ENCODE measurements at places on chromosomes 3 and 15. TPM values are rescaled to one million over a fixed set of nuclear protein-coding genes. Genes with fewer than 3 reads are reported as not detected.

DNA sequence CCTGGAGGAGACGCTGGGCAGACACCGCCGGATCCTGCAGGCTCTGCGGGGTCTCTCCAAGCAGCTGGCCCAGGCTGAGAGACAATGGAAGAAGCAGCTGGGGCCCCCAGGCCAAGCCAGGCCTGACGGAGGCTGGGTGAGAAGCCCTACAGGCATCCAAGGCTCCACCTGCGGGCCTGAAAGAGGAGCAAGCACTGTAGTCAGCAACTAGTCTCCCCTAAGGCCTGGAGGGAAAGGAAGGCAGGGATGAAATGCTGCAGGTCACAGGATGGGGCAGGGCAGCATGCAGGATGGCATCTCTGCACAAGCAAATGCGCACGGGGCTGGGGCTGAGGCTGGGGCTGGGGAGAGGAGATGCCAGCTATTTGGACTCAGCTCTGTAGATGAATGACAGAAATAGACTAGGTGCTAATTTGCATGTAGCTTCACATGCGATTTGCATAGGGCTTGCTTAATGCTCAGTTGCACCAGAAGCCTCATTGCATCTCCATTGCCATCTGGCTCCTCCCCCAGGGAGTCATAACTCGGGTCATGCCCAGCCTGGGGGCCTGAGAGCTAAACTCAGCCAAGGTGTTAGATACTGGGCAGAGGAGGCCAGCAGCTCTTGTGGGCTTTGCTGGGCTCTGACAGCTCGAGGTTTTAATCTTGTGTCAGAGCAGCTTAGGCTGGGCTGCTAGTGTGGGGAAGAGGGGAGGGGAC, 5.2 kb upstream of the CPLX3 start:
- peaks cover 28% of the 10 kb centered on the region for H3K4me1 ChIP-seq
- no peaks in the 10 kb centered on the region for H3K27me3 ChIP-seq
- DNase-seq = no peak
- H3K36me3 ChIP-seq = no peaks in the 10 kb centered on the region
- no peak overlapping the region for H3K4me3 ChIP-seq

- no peaks in the 10 kb centered on the region for H3K4me1 ChIP-seq
- no peak overlapping the region for H3K4me3 ChIP-seq
- H3K36me3 ChIP-seq = no peaks in the 10 kb centered on the region
These were observed 429.2 kb downstream of the CADM2 start for GRCh38 chr3:85387913-85388505.

GRCh38 chr3:119147494-119147893, 1.5 kb downstream of the TEX55 start:
- DNase-seq = no peak
- H3K27me3 ChIP-seq = no peaks in the 10 kb centered on the region
- no peaks in the 10 kb centered on the region for H3K36me3 ChIP-seq

- H3K27ac ChIP-seq = peak overlapping the region; percentile 41
- H3K4me3 ChIP-seq = no peak overlapping the region
These were observed 73.6 kb downstream of the TM4SF4 start for GRCh38 chr3:149547954-149548668.

GRCh38 chr3:105773291-105773690, 95.5 kb downstream of the CBLB start:
- no peaks in the 10 kb centered on the region for H3K27me3 ChIP-seq
- H3K4me1 ChIP-seq = no peaks in the 10 kb centered on the region
- no peak overlapping the region for H3K4me3 ChIP-seq

GRCh38 chr3:141941093-141941492, 64.7 kb downstream of the ATP1B3 start:
- peak; percentile 78 for DNase-seq
- H3K36me3 ChIP-seq = no peaks in the 10 kb centered on the region
- H3K4me1 ChIP-seq = peaks cover 42% of the 10 kb centered on the region
- no peaks in the 10 kb centered on the region for H3K27me3 ChIP-seq

- H3K4me3 ChIP-seq = no peak overlapping the region
- no peaks in the 10 kb centered on the region for H3K4me1 ChIP-seq
- DNase-seq = no peak
- no peaks in the 10 kb centered on the region for H3K27me3 ChIP-seq
- H3K36me3 ChIP-seq = 0 out of 2 replicates have a peak, but pooled peaks cover 3% of the 10 kb centered on the region
These were observed 18.7 kb downstream of the SLC33A1 start for GRCh38 chr3:155835341-155836071.

DNA sequence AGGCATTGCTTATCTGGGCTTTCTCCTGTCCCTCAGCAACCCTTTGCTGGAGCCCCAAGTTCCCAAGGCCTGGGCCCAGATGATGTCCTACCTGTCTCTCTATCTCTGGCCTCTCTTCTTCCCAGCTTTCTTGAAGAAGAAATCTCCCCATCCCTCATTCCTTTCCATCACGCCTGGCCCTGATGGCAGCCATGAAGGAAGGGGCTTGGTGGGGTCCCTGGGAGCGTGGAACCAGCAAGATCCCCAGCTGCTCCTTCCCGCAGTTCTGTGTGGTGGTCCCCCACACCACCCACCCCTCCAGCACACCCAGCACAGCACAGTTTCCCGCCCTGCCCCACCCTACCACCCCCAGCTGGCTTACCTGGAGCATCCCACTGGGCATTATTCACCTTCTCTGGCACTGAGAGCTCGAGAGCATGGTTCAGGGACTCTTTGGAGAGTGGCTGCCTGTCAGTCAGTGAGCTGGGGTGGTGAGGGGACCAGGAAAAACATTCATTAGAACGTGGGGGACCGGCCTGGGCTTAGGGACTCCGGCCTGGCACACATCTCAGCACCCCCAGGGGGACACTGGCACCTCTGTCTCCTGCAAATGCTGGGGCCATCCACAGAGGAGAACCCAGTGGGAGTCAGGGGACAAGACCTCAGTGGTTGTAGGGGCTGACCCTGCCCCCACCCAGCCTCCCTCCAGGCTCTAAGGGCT, 26.6 kb downstream of the ACSBG1 start:
- H3K4me1 ChIP-seq = peaks cover 68% of the 10 kb centered on the region
- H3K27me3 ChIP-seq = no peaks in the 10 kb centered on the region
- no peak overlapping the region for H3K27ac ChIP-seq
- no peak overlapping the region for H3K4me3 ChIP-seq
- no peaks in the 10 kb centered on the region for H3K36me3 ChIP-seq
- DNase-seq = no peak

GRCh38 chr15:85047271-85047948, 65.8 kb downstream of the PDE8A start:
- peak overlapping the region; percentile 85 for H3K27ac ChIP-seq
- no peaks in the 10 kb centered on the region for H3K27me3 ChIP-seq
- peak; percentile 37 for DNase-seq
- H3K36me3 ChIP-seq = peaks cover 3% of the 10 kb centered on the region

DNA sequence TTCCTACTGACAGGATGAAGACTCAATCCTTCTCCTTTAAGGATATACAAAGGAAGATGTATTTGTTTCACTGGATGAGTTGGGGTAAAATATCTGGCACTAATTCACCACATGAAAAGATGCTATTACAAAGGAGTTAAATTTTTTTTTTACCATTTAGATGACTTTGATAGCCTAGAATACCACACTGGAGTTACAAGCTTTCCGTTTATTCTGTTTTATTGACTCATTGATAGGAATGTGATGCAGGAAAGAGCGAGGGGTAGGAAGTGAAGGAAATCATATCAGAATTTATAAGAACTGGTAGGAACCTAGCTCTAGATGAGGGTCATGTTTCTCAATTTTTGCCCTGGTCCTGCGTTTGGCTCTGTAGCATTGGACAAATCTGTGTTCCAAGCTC, 427.2 kb downstream of the GRM7 start:
- H3K4me3 ChIP-seq = no peak overlapping the region
- H3K27me3 ChIP-seq = no peaks in the 10 kb centered on the region
- no peaks in the 10 kb centered on the region for H3K4me1 ChIP-seq
- DNase-seq = no peak
- H3K36me3 ChIP-seq = no peaks in the 10 kb centered on the region
- no peak overlapping the region for H3K27ac ChIP-seq

DNA sequence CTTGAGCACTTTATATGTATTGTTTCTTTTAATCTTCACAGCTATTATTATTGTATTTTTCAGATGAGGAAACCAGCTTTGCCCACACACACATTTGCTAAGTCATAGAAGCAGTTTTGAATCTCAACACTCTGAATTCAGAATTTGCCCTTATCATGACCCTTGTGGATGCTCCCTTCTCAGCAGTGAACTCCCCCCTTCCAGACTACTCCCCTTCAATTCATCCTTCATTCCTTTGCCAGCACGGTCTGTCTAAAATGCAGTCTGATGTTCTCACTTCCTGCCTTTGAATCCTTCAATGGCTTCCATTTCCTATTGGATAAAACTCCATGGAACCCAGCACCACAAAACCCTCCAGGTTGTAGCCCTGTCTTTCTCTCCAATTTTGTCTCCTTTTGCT, 52.5 kb upstream of the TSC22D2 start:
- H3K36me3 ChIP-seq = no peaks in the 10 kb centered on the region
- DNase-seq = no peak
- H3K4me1 ChIP-seq = peaks cover 8% of the 10 kb centered on the region
- no peak overlapping the region for H3K27ac ChIP-seq
- no peak overlapping the region for H3K4me3 ChIP-seq

DNA sequence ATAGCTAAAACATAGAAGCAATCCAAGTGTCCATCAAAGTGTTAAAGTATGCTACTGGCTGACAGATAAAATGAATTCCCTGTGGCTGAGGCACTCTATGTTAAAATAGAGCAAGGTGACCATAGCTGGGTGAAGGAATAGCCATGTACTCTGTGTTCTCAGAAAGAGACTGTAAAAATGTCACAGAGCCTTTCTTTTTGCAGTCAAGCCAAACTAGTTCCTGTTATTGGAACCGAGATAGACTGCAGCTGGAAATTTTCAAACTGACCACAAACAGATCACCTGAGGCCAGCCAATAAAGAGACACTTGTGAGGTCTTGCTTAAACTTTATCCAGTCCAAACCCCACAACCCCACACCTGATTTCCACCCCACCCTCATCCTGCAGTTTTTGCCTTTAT, 422.8 kb upstream of the NAALADL2 start:
- no peaks in the 10 kb centered on the region for H3K27me3 ChIP-seq
- H3K27ac ChIP-seq = no peak overlapping the region
- H3K4me3 ChIP-seq = no peak overlapping the region
- DNase-seq = no peak

DNA sequence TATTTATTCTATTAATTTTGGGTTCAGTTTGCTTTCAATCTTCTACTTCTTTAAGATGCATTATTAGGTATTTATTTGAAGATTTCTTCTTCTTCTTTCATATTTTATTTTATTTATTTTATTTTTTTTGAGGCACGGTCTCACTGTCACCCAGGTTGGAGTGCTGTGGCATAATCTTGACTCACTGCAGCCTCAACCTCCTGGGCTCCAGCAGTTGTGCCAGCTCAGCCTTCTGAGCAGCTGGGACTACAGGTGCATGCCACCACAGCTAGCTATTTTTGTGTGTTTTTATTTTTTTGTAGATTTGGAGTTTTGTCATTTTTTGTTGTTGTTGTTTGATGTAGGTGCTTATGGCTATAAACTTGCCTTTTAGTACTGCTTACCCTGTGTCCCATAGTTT, 543.2 kb upstream of the SGO1 start:
- H3K27ac ChIP-seq = no peak overlapping the region
- no peaks in the 10 kb centered on the region for H3K36me3 ChIP-seq
- H3K4me1 ChIP-seq = no peaks in the 10 kb centered on the region
- no peak overlapping the region for H3K4me3 ChIP-seq

- no peaks in the 10 kb centered on the region for H3K27me3 ChIP-seq
- no peaks in the 10 kb centered on the region for H3K36me3 ChIP-seq
- peaks cover 51% of the 10 kb centered on the region for H3K4me1 ChIP-seq
These were observed 314.4 kb downstream of the MECOM start for GRCh38 chr3:169348929-169349621.

DNA sequence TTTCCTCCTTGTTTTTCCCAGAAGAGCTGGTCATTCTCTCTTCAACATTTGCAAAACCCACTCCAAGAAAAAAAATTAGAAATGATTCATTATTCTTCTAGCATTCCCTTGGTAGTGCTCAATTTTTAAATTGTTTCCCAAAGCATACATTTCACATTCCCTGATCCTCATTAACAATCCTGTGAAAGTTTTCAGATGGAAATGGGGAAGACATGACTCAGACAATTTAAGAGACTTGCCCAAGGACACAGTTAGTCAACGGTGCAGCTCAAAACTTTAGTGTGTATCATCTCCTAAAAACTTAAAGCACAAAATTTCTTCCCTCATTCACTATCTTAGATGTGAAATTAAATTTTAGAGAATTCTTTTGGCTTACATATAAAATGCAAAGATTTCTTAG, 17.1 kb upstream of the ABI3BP start:
- no peaks in the 10 kb centered on the region for H3K4me1 ChIP-seq
- H3K27me3 ChIP-seq = no peaks in the 10 kb centered on the region
- H3K4me3 ChIP-seq = no peak overlapping the region
- H3K27ac ChIP-seq = no peak overlapping the region

GRCh38 chr3:100706365-100706764, 2.9 kb upstream of the TFG start:
- H3K4me1 ChIP-seq = peaks cover 27% of the 10 kb centered on the region
- peaks cover 5% of the 10 kb centered on the region for H3K36me3 ChIP-seq
- H3K4me3 ChIP-seq = no peak overlapping the region
- no peak for DNase-seq
- H3K27me3 ChIP-seq = no peaks in the 10 kb centered on the region

DNA sequence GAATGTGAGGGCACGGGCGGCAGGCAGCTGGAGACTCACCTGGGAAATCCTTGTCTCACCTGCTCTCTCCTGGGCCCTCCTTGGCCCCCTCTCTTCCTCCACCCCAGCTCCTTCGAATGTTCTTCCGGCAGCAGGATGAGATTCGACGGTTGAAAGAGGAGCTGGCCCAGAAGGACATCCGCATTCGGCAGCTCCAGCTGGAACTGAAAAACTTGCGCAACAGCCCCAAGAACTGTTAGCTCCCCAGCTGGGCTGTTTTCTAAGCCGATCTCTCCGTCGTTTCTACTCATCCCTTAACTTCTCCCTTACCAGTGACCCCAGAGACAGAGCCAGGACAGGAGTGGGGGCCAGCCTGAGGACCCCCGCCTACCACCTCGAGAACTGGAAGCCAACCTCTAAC, 95.0 kb downstream of the ANP32A start:
- no peak overlapping the region for H3K27ac ChIP-seq
- H3K4me3 ChIP-seq = no peak overlapping the region
- H3K4me1 ChIP-seq = no peaks in the 10 kb centered on the region
- no peak for DNase-seq
- H3K27me3 ChIP-seq = no peaks in the 10 kb centered on the region
- H3K36me3 ChIP-seq = no peaks in the 10 kb centered on the region

DNA sequence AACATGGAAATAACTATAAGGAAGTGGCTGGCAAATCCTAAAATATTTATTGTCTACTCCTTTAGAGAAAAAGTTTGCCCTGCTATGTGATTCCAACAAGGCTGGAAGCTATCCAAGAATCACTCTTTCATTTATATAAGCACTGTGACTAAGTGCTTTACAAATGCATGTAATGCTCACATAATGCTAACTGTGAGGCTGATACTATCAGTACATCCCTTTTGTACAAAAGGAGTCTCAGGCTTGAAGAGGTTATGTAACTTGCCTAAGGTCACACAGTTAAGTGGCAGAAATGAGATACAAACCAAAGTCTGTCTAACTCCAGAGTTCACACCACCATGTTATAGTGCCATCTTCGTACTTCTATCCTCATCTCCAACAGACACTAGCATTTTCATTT, 17.0 kb downstream of the TOPBP1 start:
- no peaks in the 10 kb centered on the region for H3K27me3 ChIP-seq
- H3K27ac ChIP-seq = peak overlapping the region; percentile 58
- H3K4me3 ChIP-seq = no peak overlapping the region

- H3K4me1 ChIP-seq = no peaks in the 10 kb centered on the region
- no peak overlapping the region for H3K4me3 ChIP-seq
- H3K27me3 ChIP-seq = no peaks in the 10 kb centered on the region
- no peaks in the 10 kb centered on the region for H3K36me3 ChIP-seq
- no peak for DNase-seq
- H3K27ac ChIP-seq = no peak overlapping the region
These were observed 121.9 kb upstream of the PDZRN3 start for GRCh38 chr3:73746623-73747022.

AQP9 gene
- total RNA-seq = not detected

SECISBP2L gene
- 33.2 TPM for total RNA-seq

PROS1 gene
- total RNA-seq = 0.25 TPM

GOLGA8J gene
- total RNA-seq = not detected

RBPMS2 gene
- 4.1 TPM for total RNA-seq

ROBO2 gene
- 0.39 TPM for total RNA-seq

Data from PC-9 (cell line).